ENCODE measurements at places on chromosomes 11 and 22. TPM values are rescaled to one million over a fixed set of nuclear protein-coding genes. Genes with fewer than 3 reads are reported as not detected.

The SLC22A12 gene
- polyA plus RNA-seq = not detected

The CCDC117 gene
- 13.4 TPM for polyA plus RNA-seq

DNA sequence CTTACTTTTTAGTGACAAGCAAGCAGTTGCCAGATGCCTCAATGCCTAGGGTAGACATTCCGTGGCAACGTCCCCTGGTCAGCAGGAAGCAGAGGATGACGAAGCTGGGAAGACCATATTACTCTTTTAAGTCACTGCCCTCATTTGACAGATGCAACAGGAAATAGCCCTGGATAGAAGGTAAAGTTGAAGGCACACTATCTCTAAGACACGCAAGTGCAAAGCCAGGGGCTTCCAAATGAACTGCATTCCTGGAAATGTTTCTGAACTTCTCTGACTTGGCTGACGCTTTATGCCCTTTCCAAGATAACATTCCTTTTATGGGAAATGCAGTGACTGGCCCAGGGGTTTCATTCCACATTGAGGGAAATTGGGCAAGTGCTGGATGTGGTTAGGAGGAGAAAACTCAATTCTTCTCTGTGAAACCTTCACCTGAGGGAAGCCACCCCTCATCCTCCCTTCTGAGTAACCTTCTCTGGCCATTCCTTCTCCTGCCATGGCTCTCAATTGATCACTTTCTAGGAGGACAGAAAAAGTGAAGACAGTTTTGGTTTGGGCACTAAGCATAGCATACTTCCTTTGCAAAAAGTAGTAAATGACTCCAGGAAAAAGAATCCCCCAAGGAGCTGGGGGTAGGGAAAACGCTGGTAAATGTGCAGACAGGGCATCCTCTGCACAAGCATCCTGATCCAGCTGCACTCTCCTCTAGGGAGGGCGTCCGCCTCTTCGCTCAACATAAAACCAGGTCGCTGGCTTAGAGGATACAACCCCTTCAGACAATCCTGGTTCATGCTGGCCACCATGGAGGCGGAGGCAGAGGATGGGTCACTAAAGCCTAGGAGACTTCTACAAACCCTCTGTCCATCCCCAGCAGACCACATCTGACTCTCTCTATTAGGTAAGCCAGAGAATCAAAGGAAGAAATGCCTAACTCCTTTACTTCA is 14.5 kb downstream of the PCSK7 start:
- no peak for DNase-seq

GRCh38 chr11:114124601-114125144 is 65.2 kb downstream of the ZBTB16 start:
- no peak for DNase-seq

DNA sequence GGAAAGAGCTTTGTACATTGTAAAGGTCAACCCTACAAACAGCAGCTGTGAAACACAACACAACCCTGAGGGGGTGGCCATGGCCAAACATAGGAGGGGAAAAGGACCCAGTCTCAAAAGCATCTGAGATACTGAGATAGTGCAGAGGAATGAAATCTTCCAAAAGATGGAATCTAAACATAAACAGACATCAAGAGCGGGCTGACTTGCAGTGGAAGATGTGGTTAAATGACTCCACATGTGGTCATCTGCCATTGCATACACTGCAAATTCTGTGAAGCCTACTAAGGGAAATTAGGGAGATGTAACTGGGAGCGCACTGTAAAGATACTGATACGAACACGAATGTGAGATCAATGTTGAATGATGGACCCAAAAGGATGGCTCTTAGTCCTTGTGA is 22.0 kb downstream of the BDNF start:
- DNase-seq = no peak

The CREB3L1 gene
- 4.9 TPM for polyA plus RNA-seq

GRCh38 chr11:23317816-23318215 is 457.5 kb upstream of the CCDC179 start:
- DNase-seq = no peak

DNA sequence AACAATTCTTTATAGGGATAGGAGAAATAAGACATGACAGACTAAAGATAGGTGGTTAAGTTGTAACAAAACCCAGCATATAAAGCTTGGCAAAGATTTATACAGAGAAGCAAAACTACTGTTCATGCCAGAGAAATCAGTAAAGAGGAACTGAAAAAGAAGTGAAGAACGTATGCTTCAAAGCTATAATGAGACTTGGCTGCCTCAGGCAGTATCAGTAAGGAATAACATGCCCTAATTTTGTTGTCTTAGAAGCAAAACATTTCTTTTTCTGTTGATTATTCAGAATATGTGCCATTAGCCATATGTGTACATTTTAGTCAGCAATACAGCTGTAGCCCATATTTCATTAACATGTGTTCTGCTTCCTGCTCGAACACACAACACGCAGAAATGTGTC is 403.2 kb downstream of the NELL1 start:
- DNase-seq = no peak

The POU2AF1 gene
- polyA plus RNA-seq = not detected

The CHST1 gene
- polyA plus RNA-seq = not detected

The PLCB3 gene
- 24.7 TPM for polyA plus RNA-seq

DNA sequence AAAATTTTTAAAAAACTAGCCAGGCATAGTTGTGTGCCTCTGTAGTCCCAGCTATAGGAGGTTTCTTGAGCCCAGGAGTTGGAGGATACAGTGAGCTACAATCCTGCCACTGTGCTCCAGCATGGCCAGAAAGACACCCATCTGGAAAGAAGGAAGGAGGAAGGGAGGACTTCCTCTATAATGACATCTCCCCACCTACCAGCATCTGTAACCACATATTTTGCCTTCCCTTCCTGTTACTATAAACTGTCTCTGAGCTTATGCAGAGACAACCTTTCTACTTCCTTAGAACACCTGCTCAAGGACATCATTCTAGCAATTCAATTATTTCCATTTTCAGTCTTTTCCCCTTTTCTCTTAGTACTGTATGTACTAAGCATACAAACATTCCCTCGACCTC is 2.2 kb upstream of the NUP160 start:
- DNase-seq = no peak

DNA sequence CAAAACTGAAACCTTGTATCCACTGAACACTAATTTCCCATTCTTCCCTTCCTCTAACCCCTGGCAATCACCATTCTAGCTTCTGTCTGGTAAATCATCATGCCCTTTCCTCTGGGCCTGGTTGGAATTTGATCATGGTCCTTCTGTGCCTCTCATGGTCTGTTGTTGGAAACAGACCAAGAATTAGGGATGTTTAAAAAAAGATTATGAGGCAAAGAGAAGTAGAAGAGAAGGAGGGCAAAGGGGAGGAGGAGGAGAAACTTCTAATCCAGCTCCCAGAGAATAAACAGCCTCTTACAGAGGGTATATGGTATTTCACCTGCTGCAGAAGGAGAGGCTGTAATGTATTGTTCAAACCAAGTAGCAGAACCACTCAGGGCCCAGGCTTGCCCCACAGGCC is 10.6 kb downstream of the BCO2 start:
- DNase-seq = no peak

GRCh38 chr11:130623670-130624668 is 175.5 kb downstream of the ADAMTS15 start:
- DNase-seq = no peak

The CNTF gene
- 2.3 TPM for polyA plus RNA-seq

- DNase-seq = no peak
Observed at GRCh38 chr22:36347094-36347493, 40.7 kb downstream of the MYH9 start.

The OR6A2 gene
- polyA plus RNA-seq = 0.05 TPM

GRCh38 chr22:23177197-23177596 is 3.1 kb upstream of the BCR start:
- peak; percentile 90 for DNase-seq

The SAA2 gene
- polyA plus RNA-seq = not detected

The CRYBB1 gene
- 0.38 TPM for polyA plus RNA-seq

The CSF2RB gene
- 0.74 TPM for polyA plus RNA-seq

DNA sequence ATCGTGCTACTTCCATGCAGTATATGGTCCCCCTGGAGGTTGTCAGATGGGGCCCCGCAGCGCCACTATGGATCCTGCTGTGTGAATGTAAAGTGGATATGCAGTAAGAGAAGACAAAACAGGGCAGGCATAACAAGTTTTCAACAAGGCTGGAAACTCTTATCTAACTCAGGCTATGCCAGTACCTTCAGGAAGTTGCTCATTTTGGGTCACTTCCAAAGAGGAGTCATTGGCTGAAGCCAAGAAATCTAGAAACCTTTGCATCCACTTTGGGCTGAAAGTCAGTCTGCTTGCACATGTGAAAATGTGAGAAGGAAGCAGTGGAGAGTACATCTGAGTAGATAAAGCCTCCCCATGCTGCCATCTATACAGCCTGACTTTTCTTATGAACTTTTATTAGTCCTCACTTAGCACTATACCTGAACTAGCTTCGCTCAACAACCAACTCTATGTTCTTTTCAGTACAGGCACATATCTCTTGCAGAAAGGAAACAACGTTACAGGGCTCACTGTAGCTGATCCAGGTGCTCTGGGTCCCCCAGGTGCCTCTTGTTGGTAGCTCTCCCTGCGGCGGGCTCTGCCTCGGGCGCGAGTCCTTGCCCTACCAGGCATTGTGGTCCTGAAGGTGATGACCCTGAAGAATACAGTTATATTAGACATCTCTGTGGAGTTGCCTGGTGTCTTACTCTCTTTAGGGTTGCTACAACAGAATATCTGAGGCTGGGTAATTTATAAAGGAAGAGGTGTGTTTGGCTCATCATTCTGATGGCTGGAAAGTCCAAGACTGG is 12.4 kb downstream of the PIWIL3 start:
- no peak for DNase-seq

GRCh38 chr11:35523861-35524260 is 1.6 kb downstream of the PAMR1 start:
- DNase-seq = no peak

The NAV2 gene
- 0.08 TPM for polyA plus RNA-seq

GRCh38 chr11:124402326-124402922 is 3.6 kb upstream of the OR8B3 start:
- DNase-seq = peak; percentile 80

GRCh38 chr22:44956840-44957767 is 52.7 kb downstream of the PHF21B start:
- peak; percentile 4 for DNase-seq

The MS4A5 gene
- polyA plus RNA-seq = not detected

DNA sequence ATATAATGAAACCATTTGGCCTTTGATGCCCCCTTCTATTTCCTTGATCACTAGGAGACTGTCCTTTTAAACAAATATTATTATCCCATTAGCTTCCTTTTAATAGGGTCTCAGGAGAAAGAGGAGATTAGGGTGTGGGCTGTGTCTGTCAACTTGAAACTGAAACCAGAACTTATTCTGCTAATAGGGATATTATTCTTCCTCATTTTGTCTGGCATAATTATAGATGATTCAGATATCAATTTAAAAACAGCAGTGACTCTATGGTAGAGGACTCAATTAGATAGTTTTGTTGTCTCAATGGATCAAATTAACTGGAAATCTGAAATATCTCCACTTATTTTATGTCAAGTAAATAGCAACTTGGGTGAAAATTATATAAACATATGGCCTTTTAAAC is 584.9 kb upstream of the CCDC90B start:
- no peak for DNase-seq

- peak; percentile 77 for DNase-seq
Observed at GRCh38 chr11:82790723-82791484, 57.2 kb upstream of the FAM181B start.

DNA sequence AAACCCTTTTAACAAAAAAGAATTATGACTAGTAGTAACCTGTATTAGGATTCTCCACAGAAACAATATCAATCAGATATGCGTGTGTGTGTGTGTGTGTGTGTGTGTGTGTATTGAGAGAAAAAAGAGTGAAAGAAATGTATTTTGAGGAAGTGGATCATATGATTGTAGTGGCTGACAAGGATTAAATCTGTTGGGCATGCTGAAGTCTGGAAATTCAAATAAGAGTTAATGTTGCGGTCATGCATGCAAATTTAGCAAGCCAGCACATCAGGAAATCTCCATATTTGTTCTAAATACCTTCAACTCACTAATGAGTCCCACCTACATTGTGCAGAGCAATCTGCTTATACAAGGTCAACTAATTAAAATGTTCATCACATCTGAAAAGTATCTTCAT is 46.8 kb upstream of the IGLL5 start:
- no peak for DNase-seq

GRCh38 chr11:84455691-84456090 is 1169.5 kb upstream of the CCDC90B start:
- DNase-seq = no peak

DNA sequence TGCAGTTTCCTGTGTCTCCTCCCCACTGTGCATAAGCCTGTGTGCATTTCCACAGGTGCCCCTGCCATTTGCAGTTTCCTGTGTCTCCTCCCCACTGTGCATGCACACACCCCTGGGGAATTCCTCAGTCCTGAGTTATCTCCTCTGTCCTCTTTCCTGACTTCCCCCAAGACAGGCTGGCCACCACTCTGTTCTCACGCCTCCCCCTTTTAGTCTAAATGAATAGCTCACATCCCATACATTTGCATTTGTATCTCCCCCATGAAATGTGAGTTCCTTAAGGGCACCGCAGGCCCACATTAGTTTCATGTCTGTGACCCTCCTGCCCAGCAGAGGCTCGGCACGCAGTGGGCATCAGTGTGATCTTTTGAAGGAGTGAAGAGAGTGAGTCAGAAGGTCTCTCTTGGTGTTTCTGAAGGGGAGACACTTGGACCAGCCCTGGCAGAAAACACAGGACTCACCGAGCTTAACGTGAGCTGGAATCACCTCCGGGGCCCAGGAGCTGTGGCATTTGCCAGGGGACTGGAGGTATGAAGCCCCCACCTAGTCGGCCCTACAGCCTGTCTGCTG is 6.2 kb downstream of the LRRC74B start:
- DNase-seq = no peak
